ENCODE measurements at places on chromosomes 1 and 21.

DNA sequence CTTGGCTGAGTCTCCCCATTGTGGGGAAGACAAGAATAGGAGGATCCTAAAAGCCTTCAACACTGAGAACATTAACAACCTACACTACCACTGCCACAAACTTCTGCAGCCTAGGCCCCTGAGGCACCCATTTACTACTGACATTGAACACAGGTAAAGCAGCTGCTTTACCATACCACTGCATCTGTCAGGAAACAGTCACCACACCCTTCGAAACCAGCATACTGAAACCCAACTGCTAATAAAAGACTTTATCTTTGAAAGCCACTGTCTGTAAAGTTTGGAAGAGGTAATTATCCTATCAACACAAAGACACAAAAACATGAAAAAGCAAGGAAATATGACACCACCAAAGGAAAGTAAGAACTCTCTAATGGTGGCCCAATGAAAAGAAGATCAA is 7.4 kb downstream of the IFNAR1 start:
- no peak for DNase-seq

DNA sequence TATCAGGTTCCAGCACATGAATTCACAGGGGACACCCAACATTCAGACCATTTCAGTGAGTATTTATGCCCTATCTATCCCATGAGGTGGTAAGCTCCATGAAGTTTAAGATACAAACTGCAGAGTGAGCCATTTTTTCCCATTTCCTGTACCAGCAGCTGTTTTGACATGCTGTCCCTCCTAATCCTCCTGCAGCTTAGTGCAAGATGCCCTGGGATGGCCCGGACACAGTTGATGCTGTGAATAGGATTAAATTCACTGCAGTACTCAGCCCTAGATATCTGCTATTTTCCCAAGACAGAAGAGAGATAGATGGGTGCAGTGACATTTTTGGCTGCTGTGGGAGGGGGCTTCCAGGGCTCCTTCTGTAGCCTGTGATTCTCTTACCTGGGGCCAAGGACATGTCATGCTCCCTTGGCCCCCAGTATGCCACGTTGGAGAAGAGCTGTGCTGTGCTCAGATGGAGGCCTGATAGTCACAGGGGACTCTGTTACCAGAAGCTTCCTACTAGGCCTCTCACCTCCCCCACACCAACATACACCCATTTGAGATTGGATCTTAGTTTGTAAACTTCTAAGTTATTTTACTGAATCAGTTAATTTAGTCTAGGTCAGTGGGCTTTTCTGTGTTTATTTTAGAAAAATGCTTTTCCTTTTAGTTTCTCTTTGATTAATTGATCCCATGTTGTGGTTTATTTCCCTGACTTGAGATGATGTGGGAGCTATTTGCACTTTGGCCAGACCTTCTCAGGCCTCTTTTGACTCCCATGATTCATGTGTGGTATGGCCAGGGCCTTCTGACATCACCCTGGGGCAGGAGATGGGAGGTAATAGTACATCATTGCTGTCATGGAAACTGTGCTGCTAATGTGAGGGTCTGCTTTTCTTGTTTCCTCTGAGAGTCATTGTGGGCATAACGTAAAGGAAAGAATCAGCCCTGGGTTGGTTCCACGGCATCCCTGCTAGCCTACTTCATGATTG is 92.6 kb downstream of the ST3GAL3 start:
- no peak for DNase-seq

- DNase-seq = no peak
Measured at GRCh38 chr1:40820251-40820797, 36.7 kb downstream of the KCNQ4 start.

DNA sequence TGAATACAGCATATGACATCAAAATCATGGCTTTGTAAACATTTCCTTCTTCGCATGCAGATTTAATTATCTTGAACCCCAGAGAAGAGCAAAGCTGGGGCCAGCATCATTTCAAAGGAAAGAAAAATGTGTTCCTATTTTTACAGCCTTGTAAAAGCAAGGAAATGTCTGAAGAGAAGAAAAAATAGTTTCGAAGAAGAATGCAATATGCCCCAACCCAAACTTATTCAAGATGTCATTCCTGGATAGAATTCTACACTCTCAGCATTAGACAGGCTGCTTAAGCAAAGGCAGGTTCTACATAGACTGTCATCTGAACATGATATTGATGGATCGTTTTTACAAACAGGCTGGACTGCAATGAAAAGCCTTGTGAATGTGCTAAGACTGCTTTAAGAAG is 900.8 kb downstream of the TTLL7 start:
- no peak for DNase-seq

- DNase-seq = no peak
Measured at GRCh38 chr1:228849011-228849541, 113.8 kb downstream of the RHOU start.

DNA sequence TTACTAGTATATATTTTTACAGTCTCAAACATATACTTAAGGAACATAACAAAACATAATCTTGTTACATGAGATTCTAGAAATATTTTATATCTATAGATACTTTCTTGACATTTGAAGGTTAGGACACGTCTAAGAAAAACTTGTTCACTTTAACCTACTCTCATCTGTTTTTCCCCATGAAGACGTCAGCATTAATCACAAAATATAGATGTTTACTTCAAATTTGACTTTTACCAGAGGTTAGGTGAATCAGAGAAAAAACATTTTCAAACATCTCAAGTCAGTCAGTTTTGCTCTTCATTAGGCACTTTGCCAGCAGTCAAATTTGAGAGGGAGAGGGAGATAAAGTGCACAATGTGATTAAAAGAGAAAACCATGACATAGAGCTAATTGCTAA is 47.7 kb downstream of the BRINP3 start:
- DNase-seq = no peak

DNA sequence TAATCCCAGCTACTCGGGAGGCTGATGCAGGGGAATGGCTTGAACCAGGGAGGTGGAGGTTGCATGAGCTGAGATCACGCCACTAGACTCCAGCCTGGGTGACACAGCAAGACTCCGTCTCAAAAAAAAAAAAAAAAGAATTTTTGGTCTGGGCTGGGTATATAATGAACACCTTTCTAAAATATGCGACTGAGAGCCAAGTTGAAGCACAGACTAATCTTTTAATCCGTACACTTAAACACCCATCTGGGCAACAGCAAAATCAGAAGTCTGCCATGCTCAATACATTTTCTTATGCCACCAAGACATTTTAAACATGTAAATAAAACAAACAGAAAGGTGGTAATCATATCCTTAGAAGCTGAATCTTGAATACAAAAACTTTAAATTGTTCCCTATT is 31.6 kb upstream of the ABCB10 start:
- DNase-seq = no peak

DNA sequence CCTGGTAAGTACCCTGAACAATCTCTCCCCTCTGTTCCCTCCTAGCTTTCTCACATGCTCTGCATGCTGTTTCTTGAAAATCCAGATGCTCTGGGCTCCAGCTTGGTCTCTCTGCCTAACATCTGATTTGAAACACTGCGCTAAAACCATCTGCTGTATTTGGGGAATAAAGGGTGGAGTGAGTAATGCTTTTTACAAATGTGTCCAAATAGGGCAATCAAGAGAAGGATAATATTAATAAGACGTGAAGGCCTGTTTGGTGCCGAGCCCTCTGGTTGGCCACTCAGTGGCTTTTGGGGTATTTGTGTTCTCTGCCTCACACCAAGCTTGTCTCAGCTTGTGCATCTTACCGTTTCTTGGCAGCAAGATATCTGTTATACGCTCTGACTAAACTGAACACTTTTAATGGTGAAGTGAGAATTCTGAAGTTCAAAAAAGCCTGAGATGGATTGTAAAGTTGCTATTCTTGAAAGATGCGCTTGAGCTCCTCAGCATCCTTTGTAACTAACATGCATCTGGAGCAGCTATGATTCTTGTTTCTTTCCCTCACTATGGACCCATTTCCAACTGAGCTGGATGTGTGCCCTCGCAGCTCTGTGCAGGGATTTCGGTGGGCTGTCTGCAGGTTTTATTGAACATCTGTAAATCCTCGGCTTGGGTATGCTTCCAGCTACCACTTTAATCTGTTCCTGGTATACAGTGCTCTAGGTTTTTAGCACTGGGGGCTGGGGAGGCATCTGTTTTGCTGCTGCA is 269.4 kb downstream of the RWDD3 start:
- no peak for DNase-seq

DNA sequence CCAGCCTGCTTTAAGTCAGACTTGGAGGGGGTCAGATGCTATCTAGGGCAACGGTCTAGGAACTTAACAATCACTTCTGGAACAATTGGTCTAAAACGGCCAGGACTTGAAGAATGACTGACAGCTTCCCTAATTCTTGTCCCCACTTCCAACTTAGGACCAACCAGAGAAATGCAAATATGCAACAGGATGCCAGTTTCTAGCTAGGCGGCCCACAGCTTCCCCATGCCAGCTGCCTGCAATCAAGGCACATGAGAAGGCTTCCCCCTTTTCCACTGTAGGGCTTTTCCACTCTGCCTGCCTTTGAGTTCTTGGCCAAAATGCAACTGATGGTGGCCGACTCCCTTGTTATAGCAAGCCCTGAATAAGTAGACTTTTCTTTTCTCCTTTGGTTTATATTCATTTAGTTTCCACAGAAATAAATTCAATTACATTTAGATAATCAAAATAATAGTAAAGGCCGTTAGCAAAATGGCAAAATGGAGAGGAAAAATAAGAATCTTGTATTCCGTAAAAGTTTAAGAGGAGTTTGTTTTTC is 80.9 kb downstream of the BACH1 start:
- DNase-seq = no peak

GRCh38 chr1:28246427-28246832 is 10.5 kb downstream of the ATP5IF1 start:
- DNase-seq = peak; percentile 42

- peak; percentile 7 for DNase-seq
Measured at GRCh38 chr1:160580221-160580812, 1.0 kb upstream of the CD84 start.
